HFFc6 (cell line): ENCODE measurements at places on chromosomes 2 and 18.

GRCh38 chr2:100143286-100143685 is 896 bp upstream of the AFF3 start:
- no peak for DNase-seq

DNA sequence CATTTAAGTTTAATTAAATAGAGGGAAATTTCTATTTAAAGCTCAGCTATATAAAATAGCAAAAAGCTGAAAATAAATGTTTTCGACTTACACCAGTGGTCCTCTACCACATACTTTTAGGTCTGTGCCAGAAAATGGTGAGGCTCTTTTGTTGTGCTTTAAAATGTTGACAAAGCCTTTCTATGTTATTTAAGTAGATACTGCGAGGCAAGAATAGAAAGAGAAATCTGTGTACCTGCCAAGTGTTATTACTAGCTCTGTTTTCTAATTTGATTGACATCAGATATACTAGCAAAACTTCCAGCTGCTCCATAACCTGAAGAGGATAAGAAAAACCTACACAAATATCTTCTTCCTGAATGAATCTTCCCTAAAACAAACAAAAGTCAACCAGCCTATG is 53.6 kb downstream of the LPIN2 start:
- no peak for DNase-seq

DNA sequence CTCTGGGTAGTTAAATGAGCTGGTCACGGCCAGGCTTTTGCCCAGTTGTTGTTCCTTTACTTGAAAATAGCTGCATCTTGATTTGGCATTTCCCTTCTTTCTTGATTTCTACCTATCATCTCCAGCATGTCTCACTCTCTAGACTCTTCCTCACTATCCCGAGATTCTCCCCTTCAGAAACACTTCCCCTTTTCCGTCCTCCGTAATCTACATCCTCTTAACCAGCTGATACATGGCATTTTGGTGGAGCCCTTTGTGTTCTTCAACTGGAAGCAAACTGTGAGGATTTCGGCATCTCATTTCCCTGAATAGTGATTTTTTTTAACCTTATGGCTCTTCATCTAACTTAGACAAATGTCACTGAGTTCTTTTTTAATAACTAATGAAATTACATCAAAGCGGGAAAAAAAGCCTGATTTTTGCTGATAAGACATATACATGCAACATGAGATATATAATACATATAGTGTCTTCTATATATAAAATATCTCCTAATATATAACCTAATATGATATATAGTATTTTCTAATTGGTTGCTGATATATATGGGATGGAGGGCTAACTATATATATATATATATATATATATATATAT is 220.2 kb upstream of the RASGRP3 start:
- DNase-seq = no peak

- peak; percentile 25 for DNase-seq
Measured at GRCh38 chr2:15673919-15674636, 82.4 kb downstream of the DDX1 start.

- no peak for DNase-seq
Measured at GRCh38 chr18:47996091-47996541, 65.7 kb upstream of the SMAD2 start.

- no peak for DNase-seq
Measured at GRCh38 chr2:144402251-144402650, 117.7 kb downstream of the ZEB2 start.

- DNase-seq = no peak
Measured at GRCh38 chr2:240567137-240567871, 980 bp upstream of the RNPEPL1 start.

GRCh38 chr2:237051861-237052260 is 33.8 kb upstream of the COPS8 start:
- DNase-seq = no peak

GRCh38 chr2:191894681-191895147 is 47.8 kb upstream of the CAVIN2 start:
- DNase-seq = peak; percentile 84

GRCh38 chr2:241613017-241613780 is 23.8 kb downstream of the THAP4 start:
- no peak for DNase-seq

DNA sequence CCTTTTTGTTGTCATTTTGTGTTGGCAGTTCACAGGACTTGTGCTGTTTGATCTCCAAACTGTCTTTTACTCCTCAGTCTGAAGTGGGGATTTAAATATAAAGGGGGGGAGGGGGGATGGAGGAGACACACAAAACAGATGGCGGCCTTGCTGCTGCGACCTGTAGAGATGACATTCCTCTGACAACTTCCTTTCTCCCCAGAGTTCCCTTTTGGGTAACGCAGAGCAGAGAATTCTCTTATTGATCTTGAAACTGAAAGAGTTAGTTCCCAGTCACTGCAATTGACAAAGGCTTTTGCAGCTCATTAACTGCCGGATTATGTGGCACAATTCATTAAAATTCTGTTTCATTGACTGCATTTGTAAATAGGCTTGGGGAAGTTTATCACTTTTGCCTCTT is 279.3 kb downstream of the TSN start:
- DNase-seq = no peak

DNA sequence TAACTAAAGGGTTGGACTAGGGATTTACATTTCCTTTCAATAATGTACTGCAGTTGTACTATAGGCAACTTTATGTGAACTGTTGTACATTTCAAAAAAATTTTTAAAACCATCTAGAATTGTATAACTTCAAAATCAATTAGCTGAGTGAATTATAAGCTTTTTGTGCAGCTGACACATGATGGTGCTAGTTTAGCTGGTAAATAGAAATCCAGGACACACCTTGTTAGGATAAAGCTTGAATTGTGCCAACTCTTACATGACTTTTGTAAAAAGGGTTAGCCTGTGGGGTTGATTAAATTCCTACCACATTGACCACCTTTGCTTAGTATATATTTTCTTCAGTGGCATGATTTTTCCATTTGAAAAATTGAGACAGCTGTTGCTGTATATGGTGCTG is 104.4 kb downstream of the CPS1 start:
- no peak for DNase-seq

DNA sequence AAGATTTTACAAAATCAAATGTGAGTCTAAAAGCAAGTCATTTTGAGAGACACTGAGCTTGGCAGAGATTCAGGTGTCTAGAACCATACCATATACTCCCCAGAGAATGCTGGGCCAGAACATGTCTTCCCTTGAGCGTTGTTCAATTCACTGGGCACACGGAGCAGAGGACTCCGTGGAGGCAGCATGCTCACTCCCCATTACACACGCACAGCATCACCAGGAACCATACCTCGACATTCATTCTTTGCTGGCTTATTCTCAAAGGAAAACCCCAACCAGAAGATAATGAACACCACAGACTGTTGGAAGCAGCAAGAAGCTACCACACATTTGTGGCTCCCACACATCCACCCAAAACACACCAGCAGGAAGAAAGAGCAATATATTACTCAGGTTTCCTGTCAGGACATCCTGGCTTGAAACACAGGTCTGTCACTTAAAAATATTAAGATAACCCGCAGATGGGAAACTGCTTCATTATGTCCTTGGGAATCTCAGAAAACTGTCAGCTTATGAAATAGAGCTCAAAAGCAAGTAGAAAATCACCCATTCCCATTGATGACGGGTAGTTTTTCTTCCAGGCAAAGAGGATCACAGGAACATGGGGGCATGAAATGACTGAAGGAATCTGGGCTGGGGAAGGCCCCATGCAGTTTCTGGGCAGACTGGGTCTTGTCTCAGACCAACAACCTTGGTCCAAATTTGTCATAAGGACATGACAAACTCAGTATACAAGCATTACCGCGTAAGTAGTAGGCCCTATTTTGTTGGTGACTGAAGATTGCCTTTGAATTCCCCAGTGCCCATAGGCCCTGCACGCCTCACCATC is 46.4 kb downstream of the PCBP1 start:
- no peak for DNase-seq

DNA sequence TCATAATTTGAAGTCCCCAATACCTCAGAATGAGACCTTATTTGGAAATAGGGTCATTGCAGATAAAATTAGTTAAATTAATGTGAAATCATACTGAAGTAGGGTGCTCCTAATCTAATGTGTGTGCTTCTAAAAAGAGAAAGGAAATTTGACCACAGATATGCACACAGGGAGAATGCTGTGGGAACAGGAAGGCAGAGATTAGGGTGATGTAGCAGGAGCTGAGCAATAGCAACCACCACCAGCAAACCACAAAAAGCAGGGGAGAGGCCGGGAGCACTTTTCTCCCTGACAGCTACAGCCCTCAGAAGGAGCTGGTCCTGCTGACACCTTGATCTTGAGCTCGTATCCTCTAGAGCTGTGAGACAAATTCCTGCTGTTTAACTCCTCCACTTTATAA is 24.6 kb upstream of the SCG2 start:
- peak; percentile 49 for DNase-seq

DNA sequence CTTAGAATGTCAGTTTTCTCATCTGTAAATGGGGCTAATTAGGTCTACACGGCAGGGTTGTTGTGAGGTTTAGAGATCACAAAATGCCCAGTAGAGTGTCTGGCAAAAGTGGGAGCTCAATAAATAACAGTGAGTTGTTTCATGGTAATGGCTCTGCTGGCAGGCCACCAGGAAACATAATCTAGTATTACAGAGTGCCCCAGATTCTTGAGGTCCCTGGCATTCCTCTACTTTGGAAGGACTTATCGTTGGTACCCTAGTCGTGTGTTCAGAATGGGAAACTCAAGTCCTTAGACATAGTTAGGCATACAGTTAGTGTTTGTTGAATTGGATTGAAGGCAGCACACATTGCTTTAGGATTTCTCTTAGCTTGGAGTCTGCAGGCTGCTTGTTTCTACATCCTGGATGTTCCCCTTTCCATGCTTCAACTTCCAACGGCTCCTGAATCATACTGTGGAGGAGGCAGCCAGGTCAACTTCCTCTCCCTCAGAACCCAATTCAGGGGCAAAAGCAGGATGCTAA is 161.5 kb upstream of the FOSL2 start:
- peak; percentile 43 for DNase-seq

- DNase-seq = no peak
Measured at GRCh38 chr18:48459465-48459864, 50.3 kb upstream of the ZBTB7C start.

DNA sequence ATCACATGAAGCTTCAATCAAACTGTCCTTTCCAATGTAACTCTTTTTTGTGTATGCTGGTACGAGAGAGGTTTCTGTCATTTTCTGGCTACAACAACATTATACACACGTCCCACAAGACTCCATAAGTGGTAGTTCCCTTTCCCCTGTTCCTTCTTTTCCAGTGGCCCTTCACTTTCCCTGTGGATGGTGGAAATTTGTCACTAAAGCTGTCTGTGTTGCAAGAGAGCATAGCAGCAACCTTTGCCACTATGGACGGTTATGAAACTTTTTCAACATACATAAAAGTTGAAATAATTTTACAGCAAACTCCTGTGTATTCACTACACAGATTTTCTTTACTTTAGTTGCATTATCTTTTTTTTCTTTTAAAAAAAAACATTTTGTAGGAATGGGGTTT is 18.7 kb downstream of the DBI start:
- DNase-seq = no peak

- peak; percentile 91 for DNase-seq
Measured at GRCh38 chr2:150472511-150472899, 15.0 kb downstream of the RND3 start.

- peak; percentile 55 for DNase-seq
Measured at GRCh38 chr2:120109186-120110061, 96.5 kb downstream of the EPB41L5 start.

GRCh38 chr2:238449241-238449640 is 22.5 kb downstream of the ASB1 start:
- no peak for DNase-seq

GRCh38 chr18:71630696-71631095 is 913.4 kb downstream of the CBLN2 start:
- no peak for DNase-seq

GRCh38 chr2:146541896-146542295 is 1302.9 kb upstream of the ACVR2A start:
- DNase-seq = no peak

DNA sequence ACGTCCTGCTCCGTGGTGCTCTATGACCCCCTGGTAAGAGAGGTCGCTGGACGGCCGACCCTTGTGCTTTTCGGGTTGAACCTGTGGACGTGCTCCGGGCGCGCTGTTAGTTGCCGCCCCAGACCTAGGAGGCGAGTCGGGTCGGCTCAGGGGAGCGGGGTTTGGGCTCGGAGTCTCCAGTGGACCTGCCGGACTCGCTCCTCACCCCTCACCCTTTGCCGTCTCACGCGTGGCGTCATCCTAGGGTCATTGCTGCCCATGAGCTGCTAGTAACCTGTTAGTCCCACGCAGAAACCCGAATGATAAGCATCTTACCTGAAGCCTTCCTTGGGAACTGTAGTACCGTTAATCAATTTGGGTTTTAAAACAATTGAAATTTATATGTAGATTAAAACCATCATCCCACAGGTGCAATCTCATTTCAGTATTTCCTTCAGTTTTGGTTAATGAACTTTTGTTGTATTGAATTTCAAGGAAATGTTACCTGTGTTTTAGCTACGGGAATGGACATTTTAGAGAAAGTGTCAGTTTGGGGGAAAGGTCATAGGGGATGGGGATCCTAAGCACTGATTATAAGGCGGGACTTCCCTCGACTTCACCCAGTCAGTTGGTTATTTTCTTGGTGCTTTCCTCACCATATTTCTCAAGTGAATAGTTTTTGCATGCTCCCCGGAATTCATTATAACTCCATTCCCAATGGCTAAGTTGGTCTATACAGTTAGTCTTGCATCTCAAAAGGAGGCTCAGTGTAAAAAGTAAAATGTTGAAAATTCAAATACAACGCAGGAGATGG is 536 bp downstream of the ELP2 start:
- DNase-seq = no peak

GRCh38 chr2:138010890-138011289 is 46.6 kb downstream of the HNMT start:
- no peak for DNase-seq
